Naive thymus-derived CD8-positive, alpha-beta T cell (primary cell): ENCODE measurements at places on chromosomes 16 and 17.

- DNase-seq: no peak
Measured at GRCh38 chr17:44928950-44929720, 13.8 kb upstream of the GFAP start.

GRCh38 chr16:70695331-70696070 lies 9.6 kb upstream of the MTSS2 start:
- DNase-seq: no peak

DNA sequence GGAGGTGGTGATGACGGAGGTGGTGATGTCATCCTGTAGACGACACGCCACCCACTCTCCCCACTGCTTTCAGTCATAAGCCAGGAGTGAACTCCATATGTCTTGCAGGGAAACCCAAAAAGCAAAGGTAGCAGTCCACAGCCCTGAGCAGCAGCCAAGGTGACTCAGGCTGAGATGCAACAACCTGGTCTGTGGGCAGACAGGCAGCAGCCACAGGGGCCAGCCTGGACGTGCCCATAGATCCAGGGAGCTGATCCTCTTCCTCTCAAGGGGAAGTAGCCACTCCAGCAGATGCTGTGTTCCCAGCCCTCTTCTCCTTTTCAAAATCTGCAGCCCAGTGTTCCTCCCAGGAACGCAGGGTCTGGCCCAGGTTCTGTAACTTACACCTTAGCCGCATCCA lies 17.3 kb upstream of the CIITA start:
- no peak for DNase-seq

DNA sequence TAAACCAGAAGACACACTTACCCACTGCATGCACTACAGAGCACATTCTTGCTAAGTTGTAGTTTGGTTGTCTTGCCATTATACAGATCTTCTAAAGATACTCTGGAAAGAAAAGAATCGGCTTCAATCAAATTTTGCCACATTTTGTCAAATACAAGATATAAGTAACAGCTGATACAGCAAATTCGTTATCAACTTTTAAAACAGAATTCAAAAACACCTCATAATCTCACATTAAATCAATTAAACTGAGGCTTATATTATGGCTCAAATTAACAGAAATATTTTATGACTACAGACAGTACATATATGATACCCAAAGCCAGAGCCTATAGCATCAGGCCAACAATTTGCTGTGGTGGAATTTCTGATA lies 5.4 kb downstream of the DNAJA2 start:
- DNase-seq: no peak

GRCh38 chr16:31090540-31090939 lies 1.8 kb upstream of the PRSS53 start:
- no peak for DNase-seq

GRCh38 chr17:43398724-43399595 lies at the start of gene ARL4D:
Gene ARL4D (plus strand): TSS chr17:43398993. CDS start chr17:43399733, 740 bp downstream.
- peak; percentile 84 for DNase-seq

DNA sequence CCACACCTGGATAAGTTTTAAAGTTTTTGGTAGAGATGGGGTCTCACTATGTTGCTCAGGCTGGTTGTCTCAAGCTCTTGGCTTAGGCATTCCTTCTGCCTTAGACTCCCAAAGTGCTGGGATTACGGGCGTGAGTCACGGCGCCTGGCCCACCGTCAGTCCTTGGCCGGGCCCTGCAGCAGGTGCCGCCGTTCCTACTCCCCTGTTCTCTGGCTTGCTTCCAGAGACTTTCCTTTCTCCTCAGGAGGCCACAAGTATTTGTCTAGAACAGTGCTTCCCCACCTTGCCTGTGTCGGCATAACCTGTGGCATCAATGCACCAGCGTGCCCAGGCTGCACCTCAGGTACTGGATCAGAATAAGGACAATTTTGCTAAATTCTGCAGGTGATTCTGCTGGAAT lies 3.0 kb upstream of the MGAT5B start:
- no peak for DNase-seq

DNA sequence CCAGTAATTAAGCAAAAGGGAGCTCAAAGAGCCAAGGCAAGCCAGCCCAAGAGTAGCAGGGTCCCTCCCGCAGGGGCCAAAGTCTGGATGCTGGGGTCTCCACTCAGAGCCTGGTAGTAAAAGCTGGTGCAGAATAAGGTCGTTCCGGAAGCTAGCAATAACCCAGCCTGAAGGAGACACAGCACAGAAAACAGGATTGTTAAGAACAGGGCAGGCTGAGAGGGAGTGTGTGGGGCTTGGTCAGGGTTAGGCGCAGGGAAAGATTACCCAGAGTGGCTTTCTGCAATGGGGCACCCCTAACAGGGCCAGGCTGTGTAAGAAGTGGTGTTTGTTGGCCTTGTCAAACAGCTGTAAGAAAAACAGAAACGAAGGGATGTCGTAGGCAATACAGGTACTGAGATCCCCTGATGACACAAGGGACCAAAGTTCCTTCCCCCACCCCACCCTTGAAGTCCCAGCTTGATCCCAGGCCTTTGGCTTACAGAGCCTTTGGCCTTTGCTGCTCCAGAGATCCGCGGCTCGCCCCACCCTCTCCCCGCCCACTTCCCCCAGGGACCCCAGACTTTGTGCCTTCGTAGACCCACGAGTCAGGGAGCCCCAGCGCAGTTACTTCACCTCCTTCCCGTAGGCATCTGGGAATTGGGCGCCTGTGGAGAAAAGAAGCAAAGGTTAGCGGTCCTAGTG lies 712 bp downstream of the TMEM256 start:
- no peak for DNase-seq
